ENCODE measurements at places on chromosomes 6 and 20.

- DNase-seq, result no peak
These were observed 644.1 kb upstream of the CITED2 start for GRCh38 chr6:140018588-140018987.

GRCh38 chr20:21303872-21304586 is 898 bp downstream of the XRN2 start:
- DNase-seq, result peak; percentile 18

GRCh38 chr6:133203344-133203697 is 37.8 kb upstream of the EYA4 start:
- no peak for DNase-seq

- DNase-seq, result no peak
These were observed 24.6 kb downstream of the TBXT start for GRCh38 chr6:166143011-166143410.

DNA sequence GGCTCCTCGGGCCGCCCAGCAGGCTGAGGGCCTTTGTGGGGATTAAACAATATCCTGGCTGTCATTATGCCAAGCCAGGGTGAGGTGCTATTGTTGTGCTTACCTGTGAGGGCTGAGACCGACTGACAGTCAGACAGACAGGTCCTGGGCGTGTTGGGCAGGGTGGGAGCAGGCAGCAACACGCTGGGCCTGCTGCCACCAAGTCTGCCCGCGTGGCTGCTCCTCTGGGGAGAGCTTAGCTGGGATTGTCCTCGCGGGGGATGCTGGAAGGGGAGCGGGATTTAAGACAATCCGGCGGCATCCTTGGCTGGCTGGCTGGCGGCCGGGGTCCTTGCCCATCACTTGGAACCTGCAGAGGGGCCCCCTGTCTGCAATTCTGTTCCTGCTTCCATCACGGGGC is 20.0 kb downstream of the ITPR3 start:
- no peak for DNase-seq

GRCh38 chr6:5087389-5087788 is 2.2 kb downstream of the PPP1R3G start:
- DNase-seq, result no peak

GRCh38 chr6:156852147-156852857 is 75.1 kb downstream of the ARID1B start:
- DNase-seq, result peak; percentile 39

DNA sequence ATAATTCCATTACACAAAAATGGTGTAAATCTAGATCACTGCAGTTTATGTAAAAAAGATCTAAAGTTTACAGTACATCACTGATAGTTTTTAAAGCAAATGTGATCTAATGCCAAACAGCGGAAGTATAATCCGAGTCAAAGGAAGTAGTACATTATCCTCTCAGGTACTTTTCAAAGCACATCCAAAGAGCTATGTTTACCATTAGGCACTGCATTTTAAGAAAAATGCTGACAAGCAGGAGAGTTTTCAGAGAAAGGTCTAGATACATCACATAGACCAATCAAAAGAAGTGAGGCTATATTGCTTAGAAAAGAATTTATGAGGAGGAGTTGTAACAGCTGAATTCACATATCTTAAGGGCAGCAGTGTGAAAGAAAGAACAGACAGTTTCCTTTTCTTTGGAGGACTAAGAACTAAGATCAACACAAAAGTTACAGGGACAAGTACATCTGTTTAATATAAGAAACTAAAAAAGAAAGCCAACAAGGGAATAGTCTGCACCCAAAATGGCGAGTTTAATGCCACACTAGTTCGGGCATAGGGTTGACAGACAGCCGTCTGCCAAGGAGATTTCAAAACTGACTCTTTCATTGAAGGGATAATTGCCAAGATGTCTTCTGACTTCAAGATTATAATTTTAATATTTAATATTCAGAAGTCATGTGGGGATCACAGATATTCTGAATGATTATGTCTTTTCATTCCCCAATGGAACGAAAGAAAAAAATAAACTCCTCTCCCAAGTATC is 1.4 kb downstream of the ZNF184 start:
- no peak for DNase-seq

- DNase-seq, result no peak
These were observed 936.5 kb upstream of the ADGRB3 start for GRCh38 chr6:67698534-67698933.

- no peak for DNase-seq
These were observed 1.0 kb upstream of the KIF13A start for GRCh38 chr6:17988422-17988944.

- DNase-seq, result no peak
These were observed 910 bp upstream of the PCSK2 start for GRCh38 chr20:17225851-17226409.

- no peak for DNase-seq
These were observed 50.1 kb upstream of the ASF1A start for GRCh38 chr6:118843685-118844390.

DNA sequence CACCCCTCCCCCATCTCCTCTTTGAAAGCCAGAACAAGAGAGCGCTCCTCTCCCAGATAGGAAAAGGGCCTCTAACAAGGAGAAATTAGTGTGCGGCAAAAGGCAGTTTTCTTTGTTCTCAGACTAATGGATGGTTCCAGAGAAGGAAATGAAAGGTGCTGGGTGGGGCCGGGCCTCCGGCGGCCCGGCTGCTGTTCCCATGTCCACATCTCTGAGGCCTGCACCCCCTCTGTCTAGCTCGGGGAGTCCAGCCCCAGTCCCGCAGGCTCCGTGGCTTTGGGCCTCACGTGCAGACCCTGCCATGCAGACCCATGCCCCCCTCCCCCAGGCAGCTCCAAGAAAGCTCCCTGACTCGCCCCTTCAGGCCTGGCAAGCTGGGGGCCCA is 35.8 kb upstream of the MRGBP start:
- DNase-seq, result no peak

GRCh38 chr6:43011207-43011606 is 2.5 kb downstream of the MEA1 start:
- DNase-seq, result no peak

GRCh38 chr6:139940741-139941729 is 566.6 kb upstream of the CITED2 start:
- DNase-seq, result no peak

DNA sequence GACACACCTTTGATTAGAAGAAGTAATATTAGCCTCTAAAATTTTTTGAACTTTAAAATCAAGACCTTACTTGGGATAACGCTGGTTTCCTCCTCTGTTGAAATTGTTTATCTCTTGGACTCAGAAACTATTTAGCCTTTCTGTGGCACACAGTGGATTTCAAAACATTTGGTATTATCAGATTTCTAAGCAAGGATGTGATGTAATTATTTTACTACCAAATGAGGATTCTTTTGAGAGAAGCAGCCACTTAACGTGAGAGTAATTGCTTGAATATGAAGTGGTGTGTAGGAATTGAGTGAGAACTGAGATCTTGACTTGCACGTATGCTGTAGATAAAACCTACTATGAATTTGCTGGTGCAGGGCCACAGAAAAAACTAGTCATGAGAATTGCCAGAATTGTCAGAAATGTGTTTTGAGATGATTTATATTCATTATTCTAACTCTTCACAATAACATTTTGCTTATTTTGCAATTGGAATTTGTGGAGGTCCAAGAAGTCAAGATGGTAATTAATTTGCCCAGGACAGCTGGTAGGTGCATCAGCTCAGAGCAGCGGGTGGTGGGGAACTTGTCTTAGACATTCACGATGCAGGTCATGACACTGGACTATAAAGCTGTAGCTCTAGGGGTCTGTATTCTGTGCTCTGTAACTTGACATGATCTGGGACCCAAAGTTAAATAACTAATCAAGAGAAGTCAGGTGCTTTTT is 53.4 kb downstream of the AKAP12 start:
- no peak for DNase-seq

DNA sequence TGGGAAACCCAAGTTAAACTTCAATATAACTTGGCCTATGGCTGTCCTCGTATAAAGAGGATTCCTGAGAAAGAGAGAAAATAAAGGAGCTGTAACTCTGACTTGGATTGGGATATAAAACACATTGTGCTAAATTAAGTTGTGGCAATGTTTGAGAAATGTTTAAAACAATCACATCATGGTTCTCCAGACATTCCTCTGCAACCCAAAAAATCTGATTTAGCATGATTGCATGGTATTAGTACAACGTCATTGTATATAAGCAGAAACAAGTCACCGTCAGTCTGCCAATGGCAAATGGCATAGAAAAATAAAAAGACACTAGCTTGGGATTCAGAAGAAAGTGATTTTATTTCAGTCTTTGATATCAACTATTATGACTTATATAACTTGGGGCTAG is 140.2 kb upstream of the FAM83B start:
- no peak for DNase-seq

GRCh38 chr6:135183532-135184440 is 2.7 kb downstream of the MYB start:
- peak; percentile 51 for DNase-seq

GRCh38 chr6:133967347-133967746 is 14.3 kb downstream of the TBPL1 start:
- DNase-seq, result no peak

GRCh38 chr20:51189814-51190782 is 167.2 kb upstream of the KCNG1 start:
- DNase-seq, result peak; percentile 14

- no peak for DNase-seq
These were observed 793.8 kb upstream of the FLRT3 start for GRCh38 chr20:15131176-15131575.

DNA sequence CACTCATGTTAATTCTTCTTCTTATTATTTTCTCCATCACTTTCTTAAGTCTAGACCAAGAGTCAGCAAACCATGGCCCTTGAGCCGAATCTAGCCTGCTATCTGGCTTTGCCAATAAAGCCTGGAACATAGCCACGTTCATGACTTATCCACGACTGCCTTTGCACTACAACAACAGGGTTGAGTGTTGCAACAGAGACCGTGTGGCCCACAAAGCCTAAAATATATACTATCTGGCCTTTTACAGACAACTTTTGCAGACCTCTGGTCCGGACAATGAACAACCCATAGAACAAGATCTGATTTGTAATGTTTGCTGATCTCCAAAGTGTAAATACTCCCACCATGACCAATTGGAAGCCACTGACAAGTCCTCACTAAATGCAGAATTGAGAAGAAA is 140.5 kb upstream of the CDYL start:
- no peak for DNase-seq

GRCh38 chr6:68760941-68761676 is 126.0 kb downstream of the ADGRB3 start:
- no peak for DNase-seq

DNA sequence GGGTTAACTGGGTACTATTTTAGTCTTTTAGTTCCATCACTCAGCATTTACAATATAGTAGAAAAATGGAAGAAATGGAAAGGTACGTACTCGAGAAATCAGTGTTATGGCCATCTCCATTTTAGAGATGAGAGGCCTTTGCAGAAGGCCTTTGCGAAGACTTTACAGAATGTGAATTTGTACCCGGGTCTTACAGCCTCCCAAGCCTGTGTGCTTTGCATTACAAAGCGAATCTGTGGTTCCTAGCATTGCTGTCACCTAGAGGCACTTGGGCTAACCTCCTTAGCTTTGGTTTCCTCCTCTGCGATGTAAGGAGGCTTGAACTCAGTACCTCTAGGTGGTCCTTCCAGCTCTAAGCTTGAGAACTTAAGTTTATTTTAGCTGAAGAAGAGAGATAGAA is 10.9 kb downstream of the VAPB start:
- no peak for DNase-seq

GRCh38 chr6:112086744-112087135 is 542 bp downstream of the TUBE1 start:
- DNase-seq, result no peak

- DNase-seq, result no peak
These were observed 200.5 kb upstream of the ARG1 start for GRCh38 chr6:131372535-131372934.

GRCh38 chr6:10801224-10801848 is 37.0 kb downstream of the MAK start:
- DNase-seq, result peak; percentile 51

DNA sequence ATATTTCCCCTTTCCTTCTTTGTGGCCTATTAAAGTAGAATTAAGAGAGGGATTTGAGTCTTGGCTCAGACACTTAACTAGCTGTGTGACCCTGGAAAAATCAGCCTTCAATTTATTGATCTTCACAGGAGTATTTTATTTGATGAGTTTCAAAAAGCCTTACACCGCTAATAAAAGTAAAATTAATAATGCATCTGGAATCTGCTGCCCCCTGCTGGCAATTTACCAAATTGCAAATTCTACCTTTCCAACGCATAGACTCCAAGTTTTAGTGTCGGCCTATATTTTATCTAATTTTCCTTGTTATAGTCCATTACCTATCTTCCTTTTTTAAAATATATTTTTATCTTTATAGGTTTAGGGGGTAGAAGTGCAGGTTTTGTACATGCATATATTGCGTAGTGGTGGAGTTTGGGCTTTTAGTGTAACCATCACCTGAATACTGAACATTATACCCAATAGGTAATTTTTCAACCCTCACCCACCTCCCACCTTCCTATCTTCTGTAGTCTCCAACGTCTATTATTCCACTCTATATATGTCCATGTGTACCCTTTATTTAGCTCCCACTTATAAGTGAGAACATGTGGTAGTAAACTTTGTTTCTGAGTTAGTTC is 46.3 kb downstream of the GOPC start:
- DNase-seq, result peak; percentile 36

GRCh38 chr6:136962661-136963060 is 40.6 kb downstream of the SLC35D3 start:
- DNase-seq, result no peak

DNA sequence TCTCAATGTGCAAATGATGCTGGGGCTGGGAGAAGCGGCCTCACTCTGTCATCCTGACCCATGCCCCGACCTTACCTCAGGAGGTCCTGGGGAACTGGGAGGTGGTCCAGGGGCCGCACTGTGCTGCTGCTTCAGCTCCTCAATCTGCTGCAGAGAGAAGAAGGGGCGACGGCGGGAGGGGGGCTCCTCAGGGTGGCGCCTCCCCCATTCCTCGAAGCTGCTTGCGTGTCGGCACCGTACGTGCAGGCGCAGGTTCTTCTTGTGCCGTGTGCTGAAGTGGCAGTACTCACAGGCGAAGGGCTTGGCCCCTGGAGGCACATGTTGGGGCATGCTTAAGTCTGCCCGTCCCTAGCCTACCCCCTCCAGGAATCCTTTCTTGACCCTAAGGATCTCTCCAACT is 12.9 kb downstream of the ZNF335 start:
- no peak for DNase-seq

DNA sequence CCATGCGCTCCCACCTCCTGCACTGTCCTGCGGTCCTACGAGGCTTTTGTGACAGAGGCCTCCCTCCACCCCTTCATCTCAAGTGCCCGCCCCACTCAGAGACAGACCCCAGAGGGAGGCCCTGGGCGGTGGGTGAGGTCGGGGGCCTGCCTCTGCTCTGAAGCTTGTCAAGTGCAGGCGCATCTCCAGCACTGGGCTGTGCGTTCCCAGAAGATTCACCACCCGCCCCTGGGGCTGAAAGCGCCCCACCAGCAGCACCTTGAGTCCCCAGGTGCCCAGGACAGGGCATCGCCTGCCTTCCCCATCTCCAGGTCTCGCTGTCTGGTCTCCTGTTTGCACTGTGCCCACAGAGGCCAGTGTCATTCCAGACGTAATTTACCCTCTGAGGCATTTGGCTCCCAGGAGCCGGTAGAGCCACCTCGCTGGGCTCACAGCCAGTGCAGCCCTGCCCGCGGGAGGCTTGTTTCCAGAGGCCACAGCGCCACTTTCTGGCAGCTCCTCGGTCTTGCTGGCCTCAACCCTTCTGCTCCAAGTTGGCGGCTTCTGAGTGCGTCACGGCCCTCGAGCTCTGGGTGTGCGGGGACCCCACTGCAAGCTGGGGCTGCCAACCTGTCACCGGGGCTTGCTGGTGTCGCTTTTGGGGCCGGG is 191.1 kb downstream of the TAF4 start:
- no peak for DNase-seq

GRCh38 chr20:21708738-21709534 is 3.5 kb downstream of the PAX1 start:
- DNase-seq, result no peak
